Thoracic aorta (tissue), 2 donors: ENCODE measurements at places on chromosomes 7 and 10.
A peak's percentile ranks its signal among the peaks of the same experiment; 100 is the strongest.

DNA sequence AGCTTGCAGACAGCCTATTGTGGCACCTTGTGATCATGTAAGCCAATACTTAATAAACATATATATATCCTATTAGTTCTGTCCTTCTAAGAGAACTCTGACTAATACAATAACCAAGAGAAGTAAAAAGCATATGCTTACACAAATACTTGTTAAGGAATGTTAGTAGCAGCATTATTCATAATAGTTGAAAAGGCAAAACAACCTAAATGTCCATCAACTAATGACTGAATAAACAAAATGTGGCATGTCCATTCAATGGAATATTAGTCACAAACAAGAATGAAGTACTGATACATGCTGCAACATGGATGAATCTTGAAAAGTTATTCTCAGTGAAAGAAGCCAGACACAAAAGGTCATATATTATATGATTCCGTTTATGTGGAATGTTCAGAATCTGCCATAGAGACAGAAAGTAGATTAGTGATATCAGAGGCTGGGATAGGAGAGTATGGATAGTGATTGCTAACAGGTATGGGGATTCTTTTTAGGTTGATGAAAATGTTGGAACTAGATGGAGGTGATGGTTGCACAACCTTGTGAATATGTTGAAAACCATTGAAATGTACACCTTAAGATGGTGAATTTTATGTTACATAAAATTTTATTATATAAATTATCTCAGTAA is 112.5 kb upstream of the UNC5B start:
- H3K27ac ChIP-seq, result no peak overlapping the region
- H3K36me3 ChIP-seq, result no peaks in the 10 kb centered on the region
- no peaks in the 10 kb centered on the region for H3K27me3 ChIP-seq
- no peak overlapping the region for H3K4me3 ChIP-seq
- DNase-seq, result no peak
- no peaks in the 10 kb centered on the region for H3K4me1 ChIP-seq

GRCh38 chr10:124451276-124451675 is 1.4 kb upstream of the NKX1-2 start:
- peaks cover 7% of the 10 kb centered on the region for H3K27me3 ChIP-seq
- peaks cover 14% of the 10 kb centered on the region for H3K4me1 ChIP-seq
- DNase-seq, result no peak
- no peak overlapping the region for H3K27ac ChIP-seq

GRCh38 chr10:79390551-79391229 is 43.4 kb downstream of the PPIF start:
- no peak overlapping the region for H3K4me3 ChIP-seq
- DNase-seq, result peak; percentile 1
- H3K36me3 ChIP-seq, result peaks cover 22% of the 10 kb centered on the region
- H3K4me1 ChIP-seq, result no peaks in the 10 kb centered on the region

DNA sequence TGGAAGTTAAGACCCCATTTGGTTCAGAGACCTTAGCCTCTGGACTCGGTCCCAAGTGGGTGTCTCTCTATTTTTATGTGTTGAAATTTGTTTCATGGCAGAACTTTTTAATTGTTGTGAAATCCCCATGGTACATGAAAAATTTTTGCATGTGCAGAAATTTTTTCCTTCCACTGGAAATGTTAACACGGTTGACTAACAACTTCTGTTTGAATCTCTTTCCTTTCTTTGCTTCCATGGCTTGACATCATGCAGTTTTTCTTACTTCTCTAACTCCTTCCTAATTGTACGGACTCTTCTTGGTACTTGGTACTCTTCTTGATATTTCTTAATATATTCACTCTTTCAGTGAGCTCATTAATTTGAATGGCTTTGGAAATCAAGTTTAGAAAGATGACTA is 18.3 kb downstream of the MDFIC start:
- DNase-seq, result no peak
- no peaks in the 10 kb centered on the region for H3K36me3 ChIP-seq
- H3K4me3 ChIP-seq, result no peak overlapping the region

DNA sequence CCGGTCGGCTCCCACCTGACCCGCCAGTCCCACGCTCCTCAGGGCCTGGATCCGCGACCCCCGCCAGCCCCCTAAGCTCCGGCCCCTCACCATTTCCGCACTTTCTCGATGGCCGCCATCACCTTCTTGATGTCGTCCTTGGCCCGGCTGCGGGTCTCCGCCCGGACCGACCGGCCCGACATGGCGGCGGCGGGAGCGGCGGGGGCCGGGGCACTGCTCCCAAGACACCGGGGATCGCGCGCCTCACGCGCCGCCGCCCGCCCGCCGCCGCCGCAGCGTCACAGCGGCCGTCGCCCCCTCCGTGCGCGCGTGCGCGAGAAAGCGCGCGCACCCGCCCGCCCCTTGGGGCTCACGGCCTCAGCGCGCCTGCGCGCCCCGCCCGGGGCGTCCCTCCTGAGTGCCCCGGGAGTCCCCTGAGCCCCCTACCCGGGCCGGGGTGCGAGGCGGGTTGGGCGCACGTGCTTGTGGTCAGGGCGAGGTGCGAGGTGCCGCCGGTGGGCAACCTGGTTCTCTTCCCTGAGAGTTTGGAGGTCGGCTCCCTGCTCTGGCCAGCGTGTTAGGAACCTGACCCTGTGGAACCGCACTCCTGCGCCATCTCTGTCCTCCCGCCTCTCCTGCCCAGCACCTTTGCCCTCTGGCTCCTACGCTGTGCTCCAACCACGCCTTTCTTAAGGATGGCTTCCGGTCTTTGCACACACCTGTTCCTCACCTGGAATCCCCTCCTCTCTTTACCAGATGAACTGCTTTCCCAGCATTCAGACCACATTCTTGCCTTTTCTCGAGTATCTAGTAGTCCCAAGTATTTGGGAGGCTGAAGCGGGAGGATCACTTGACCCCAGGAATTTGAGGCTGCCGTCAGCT is at the start of gene BCL7B:
BCL7B (minus strand) TSS at position 294 of the 861 bp plus-strand sequence; CDS start at position 182, 112 bp downstream.
- H3K4me1 ChIP-seq, result peaks cover 19% of the 10 kb centered on the region
- H3K4me3 ChIP-seq, result peak within 1 kb of the TSS; percentile 84
- peaks cover 3% of the 10 kb centered on the region for H3K36me3 ChIP-seq
- no peaks in the 10 kb centered on the region for H3K27me3 ChIP-seq

DNA sequence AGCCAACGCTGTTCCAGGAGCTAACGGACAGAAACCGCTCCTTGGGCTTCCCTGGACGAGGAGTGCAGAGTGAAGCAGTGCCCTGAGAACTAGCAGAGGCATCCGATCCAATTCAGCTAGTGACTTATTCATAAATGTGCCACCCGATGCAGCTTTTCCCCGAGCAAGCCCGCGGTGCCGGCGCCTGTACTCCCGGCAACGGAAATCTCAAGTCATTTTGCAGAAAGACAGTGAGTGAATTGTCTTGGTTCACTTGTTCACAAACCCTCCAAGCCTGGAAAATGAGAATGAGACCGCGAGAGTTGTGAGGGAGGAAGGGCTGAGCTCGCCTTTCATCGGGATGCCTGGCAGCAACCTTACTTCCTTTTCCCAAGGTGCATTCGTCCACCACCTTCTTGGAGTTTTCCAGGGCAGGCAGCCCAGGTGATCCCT is 87.5 kb downstream of the COBL start:
- no peaks in the 10 kb centered on the region for H3K27me3 ChIP-seq
- DNase-seq, result no peak
- H3K27ac ChIP-seq, result no peak overlapping the region
- no peaks in the 10 kb centered on the region for H3K36me3 ChIP-seq

- no peaks in the 10 kb centered on the region for H3K4me1 ChIP-seq
- no peak overlapping the region for H3K27ac ChIP-seq
- H3K36me3 ChIP-seq, result no peaks in the 10 kb centered on the region
These were observed 6.5 kb downstream of the ZAN start for GRCh38 chr7:100739934-100740333.

- H3K36me3 ChIP-seq, result no peaks in the 10 kb centered on the region
- no peak overlapping the region for H3K27ac ChIP-seq
- DNase-seq, result no peak
- H3K27me3 ChIP-seq, result no peaks in the 10 kb centered on the region
These were observed 66.3 kb downstream of the CYTH3 start for GRCh38 chr7:6205971-6206660.

DNA sequence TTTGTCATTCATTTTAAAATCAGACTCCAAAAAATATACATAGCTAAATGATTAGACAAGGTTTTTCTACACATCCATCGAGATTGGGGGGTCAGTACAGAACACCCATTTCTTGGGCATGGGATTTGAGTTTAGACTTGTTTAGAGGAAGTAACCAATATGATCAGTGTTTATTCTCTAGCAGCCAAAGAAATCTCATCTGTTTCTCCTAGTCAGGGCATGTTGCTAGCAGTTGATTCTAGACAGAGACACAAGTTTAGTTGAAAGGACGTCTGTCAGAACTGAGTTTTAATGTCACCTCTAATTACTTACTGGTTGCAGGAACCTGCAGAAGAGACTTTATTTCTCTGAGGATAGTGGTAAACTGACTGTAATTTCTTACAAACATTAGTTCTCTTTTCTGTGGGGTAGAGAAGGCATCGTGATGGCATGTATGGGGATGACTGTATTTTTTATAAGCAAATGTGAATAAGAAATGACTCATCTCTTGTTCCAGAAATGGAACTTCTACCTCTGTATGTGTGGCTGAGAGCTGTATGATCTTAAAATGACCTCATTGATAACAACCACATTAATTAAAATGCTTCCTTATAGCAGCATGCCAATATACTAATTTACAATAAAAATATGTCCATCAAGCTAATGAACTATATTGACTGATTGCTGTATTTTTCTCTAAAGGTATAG is 30.6 kb upstream of the RHOBTB1 start:
- DNase-seq, result no peak
- H3K4me1 ChIP-seq, result no peaks in the 10 kb centered on the region
- no peaks in the 10 kb centered on the region for H3K27me3 ChIP-seq
- H3K27ac ChIP-seq, result no peak overlapping the region

GRCh38 chr7:36048141-36048901 is 104.7 kb upstream of the EEPD1 start:
- peak; percentile 28 for DNase-seq
- no peaks in the 10 kb centered on the region for H3K27me3 ChIP-seq
- peaks cover 58% of the 10 kb centered on the region for H3K4me1 ChIP-seq
- H3K4me3 ChIP-seq, result peak overlapping the region; percentile 1

GRCh38 chr10:117087521-117087920 is 50.5 kb downstream of the VAX1 start:
- no peaks in the 10 kb centered on the region for H3K4me1 ChIP-seq
- H3K27me3 ChIP-seq, result no peaks in the 10 kb centered on the region
- H3K27ac ChIP-seq, result no peak overlapping the region
- H3K4me3 ChIP-seq, result no peak overlapping the region
- no peaks in the 10 kb centered on the region for H3K36me3 ChIP-seq

DNA sequence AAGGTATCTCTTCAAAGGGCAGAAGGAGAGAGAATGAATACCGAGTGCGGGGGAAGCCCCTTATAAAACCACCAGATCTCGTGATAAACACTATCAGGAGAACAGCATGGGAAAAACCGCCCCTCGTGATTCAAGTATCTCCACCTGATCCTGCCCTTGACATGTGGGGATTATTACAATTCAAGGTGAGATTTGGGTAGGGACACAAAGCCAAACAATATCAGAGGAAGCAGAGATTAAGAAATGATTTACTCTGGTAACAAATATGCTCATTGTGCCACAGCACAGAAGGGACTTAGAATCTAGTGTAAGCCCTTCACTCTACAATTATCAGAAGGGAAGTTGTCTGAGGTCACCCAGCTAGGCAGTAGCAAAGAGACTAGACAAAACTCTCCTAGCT is 40.1 kb upstream of the ZNRF2 start:
- H3K4me3 ChIP-seq, result no peak overlapping the region
- no peak overlapping the region for H3K27ac ChIP-seq
- no peaks in the 10 kb centered on the region for H3K36me3 ChIP-seq
- no peaks in the 10 kb centered on the region for H3K4me1 ChIP-seq
- DNase-seq, result no peak

GRCh38 chr10:114042895-114043531 is 653 bp upstream of the ADRB1 start:
- H3K27ac ChIP-seq, result no peak overlapping the region
- peaks cover 10% of the 10 kb centered on the region for H3K27me3 ChIP-seq
- H3K36me3 ChIP-seq, result no peaks in the 10 kb centered on the region
- H3K4me1 ChIP-seq, result peaks cover 13% of the 10 kb centered on the region
- no peak for DNase-seq
- H3K4me3 ChIP-seq, result peak overlapping the region; percentile 68

DNA sequence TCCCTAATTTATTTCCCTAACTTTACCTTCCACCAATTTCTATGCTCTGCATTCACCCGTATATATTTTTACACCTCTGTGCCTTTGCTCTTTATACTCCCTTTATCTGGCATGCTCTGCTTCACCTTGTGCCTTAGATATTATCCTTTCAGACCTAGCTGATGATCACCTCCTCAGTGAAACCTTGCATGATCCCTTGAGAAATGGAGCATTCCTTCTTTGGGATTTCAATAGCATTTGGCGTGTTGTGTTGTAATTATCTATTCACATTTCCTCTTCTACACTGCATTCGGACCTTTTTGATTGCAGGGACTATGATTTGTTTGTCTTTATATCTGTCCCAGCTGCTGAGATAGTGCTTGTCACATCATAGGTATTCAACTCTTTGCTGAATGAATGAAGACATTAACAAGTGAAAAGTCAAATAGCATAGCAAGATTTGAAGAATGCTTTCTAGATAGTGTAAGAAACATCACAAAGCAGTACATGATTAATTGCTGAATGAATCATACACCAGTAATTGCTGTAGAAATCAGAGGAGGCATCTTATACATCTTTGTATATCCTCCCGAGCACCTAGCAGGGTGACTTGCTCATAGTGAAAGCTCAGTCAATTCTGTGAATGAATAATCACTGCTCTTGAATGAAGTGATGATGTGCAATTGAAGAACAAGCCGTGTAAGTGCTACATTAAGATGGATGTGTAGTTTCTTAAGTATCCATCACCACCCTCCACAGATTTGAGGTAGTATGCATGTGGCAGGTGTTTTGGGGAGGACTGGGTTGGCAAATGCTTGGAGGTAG is 2.0 kb upstream of the TM9SF3 start:
- H3K27me3 ChIP-seq, result no peaks in the 10 kb centered on the region
- H3K36me3 ChIP-seq, result no peaks in the 10 kb centered on the region
- H3K27ac ChIP-seq, result no peak overlapping the region
- peaks cover 17% of the 10 kb centered on the region for H3K4me1 ChIP-seq
- no peak overlapping the region for H3K4me3 ChIP-seq
- no peak for DNase-seq

GRCh38 chr7:26348234-26348851 is 56.7 kb downstream of the SNX10 start:
- H3K4me3 ChIP-seq, result no peak overlapping the region
- no peaks in the 10 kb centered on the region for H3K4me1 ChIP-seq
- no peaks in the 10 kb centered on the region for H3K27me3 ChIP-seq

DNA sequence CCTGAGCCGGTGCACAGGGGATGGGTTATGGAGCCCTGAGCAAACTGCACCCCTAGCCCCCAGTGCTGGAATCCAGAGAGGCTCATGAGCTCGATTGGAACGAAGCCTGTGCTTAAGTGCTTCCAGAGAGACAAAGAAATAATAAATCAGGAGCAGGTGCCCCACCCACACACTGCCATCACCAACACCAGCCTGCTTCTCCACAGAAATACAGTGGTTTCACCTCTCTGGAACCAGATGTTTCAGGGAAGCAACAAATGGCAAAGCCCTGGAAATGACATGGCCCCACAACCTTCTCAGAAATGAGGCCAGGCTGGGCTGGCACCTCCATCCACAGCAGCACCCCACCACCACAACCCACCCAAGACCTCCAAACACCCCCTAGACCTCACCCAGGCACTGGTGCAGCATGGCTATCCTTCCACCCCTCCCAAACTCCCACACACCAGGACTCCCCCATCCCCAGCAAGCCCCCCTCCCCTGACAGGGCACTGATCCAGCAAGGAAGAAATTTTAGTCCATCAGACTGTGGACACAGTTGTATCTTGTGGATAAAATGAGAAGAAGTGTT is 4.1 kb upstream of the SLC18A3 start:
- no peak overlapping the region for H3K27ac ChIP-seq
- H3K36me3 ChIP-seq, result no peaks in the 10 kb centered on the region
- H3K4me1 ChIP-seq, result peaks cover 7% of the 10 kb centered on the region
- H3K4me3 ChIP-seq, result no peak overlapping the region
